Activated T-helper 1 cell treated with anti-CD3 and anti-CD28 coated beads, Interleukin-2, amount 50 U/mL, for 16 hours (primary cell): ENCODE measurements at places on chromosomes 11 and 22.

DNA sequence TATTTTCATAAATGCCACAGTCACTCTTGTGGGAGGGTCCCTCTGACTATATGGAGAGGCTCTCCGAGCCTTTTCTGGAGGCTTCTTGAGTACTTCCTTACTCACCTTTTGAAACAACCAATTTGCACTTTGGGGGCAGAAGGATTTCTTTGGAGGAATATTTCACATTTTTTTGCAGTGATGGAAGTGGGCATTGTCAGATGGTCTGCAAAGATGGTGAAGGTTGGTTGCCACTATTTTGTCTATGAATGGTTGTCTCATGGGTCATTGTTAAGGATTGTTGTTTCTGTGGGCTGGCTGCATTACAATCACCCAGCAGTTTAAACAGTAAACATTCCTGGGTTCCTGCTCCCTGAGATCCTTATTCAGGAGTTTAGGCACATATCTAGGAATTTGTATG, 388.2 kb downstream of the TMEM135 start:
- DNase-seq, result no peak

- no peak for DNase-seq
These were observed 173.3 kb downstream of the CADM1 start for GRCh38 chr11:115330684-115331482.

DNA sequence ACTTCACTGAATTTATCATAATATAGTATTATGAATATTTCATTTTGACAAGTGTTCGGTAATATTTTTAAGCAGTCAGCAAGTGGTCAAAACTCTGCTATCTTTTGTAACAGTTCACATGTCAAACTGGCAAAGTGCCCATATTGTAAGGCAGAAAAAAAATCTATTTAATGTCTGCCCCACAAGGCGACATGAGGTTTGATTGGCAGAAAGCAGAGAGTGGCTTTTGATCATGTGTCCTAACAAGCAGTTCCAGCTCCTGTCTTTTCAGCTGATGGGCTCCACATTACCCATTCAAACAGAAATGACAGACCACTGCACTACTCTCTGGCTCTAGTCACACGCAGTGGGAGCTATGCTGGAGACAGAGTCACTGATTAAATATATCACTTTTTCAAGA, 59.0 kb downstream of the SOX6 start:
- DNase-seq, result no peak

DNA sequence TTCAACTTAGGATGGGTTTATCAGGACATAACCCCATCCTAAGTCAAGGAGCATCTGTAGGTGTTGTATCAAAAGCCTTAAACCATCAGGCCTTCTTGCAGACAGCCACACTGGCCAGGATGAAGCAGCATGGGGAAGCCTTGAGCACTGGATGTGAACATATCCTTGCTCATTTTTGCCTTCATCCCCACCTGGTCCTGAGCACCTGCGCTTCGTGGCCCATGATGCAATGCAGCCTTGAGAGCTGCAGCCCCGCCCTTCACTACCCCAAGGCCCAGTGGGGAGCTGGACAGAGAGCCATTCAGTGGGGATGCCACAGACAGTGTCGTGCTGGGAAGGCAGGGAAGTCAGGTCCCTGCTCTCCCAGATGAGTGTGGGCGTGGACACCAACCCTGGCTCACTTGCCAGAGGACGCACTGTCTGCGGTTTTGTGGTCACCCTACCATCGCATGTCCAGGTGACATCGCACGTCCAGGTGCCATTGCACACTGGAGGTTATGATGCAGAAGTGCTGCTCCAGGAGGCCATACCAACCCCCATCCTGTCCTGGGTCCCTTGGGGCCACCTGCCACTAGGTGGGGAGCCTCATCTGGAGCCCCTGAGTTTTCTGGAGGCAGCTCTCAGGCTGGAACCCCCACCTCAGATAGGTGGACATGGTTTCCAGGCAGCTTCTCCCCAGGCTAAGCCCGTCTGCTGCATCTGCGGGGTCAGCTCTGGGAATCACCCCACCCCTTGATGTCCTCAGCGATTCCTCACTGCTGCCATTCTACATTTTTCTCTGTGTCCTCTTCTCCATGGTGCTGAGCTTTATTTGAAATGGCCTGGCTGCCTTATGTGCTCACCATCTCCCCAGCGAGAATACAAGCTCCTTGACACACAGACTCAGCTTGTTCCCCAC, 14.4 kb downstream of the GNAZ start:
- no peak for DNase-seq

DNA sequence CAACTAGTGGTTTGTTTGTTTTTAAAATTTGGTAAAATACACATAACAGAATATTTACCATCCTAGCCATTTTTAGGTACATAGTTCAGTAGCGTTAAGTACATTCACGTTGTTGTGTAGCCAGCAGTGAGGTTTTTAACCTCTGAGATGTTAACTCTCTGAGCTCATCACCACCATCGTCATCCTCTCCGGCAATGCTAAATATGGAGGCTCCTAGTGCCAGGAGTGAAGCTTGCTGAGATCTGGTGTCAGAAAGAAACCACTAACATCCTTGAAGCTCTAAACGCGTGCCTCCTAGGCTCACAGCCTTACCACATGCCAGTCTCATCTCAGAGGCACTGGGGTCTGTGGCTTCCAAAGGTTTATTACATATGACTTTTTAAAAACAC, 330.2 kb upstream of the B3GAT1 start:
- DNase-seq, result no peak

- DNase-seq, result no peak
These were observed at the start of gene FIBIN for GRCh38 chr11:26993965-26994457. FIBIN (plus strand) TSS chr11:26994112; CDS start chr11:26994527, 415 bp downstream.

GRCh38 chr22:39352306-39352891, 2.6 kb downstream of the SYNGR1 start:
- no peak for DNase-seq

DNA sequence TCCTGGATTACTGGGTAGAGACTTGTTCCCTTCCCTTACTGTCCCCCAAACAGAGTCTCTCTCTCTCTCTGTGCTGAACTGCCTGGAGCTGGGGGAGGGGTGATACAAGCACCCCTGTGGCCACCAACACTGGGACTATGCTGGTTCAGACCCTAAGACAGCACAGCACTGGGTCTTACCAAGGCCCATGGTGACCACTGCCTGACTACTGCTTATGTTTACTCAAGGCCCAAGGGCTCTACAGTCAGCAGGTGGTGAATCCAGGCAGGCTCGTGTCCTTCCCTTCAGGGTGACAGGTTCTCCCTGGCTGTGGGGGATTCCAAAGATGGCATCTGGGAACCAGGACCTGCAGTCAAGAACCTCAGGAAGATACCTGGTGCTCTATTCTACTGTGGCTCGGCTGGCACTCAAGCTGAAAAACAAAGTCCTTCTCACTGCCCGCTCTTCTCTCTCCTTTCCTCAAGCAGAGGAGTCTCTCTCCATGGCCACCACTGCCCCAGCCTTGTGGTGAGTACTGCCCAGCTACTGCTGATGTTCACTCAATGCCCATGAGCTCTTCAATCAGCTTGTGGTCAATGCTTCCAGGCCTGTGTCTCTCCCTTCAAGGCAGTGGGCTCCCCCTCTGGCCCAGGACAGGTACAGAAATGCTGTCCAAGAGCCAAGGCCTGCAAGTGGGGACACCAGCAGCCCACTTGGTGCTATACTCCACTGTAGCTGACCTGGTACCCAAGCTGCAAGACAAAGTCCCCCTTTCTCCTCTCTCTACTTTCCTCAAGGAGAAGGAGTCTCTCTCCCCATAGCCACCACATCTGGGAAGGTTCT, 41.8 kb upstream of the SHANK2 start:
- no peak for DNase-seq

GRCh38 chr11:103543456-103543855, 434.2 kb downstream of the DYNC2H1 start:
- no peak for DNase-seq

- no peak for DNase-seq
These were observed 97.6 kb downstream of the SLC1A2 start for GRCh38 chr11:35321532-35322317.

DNA sequence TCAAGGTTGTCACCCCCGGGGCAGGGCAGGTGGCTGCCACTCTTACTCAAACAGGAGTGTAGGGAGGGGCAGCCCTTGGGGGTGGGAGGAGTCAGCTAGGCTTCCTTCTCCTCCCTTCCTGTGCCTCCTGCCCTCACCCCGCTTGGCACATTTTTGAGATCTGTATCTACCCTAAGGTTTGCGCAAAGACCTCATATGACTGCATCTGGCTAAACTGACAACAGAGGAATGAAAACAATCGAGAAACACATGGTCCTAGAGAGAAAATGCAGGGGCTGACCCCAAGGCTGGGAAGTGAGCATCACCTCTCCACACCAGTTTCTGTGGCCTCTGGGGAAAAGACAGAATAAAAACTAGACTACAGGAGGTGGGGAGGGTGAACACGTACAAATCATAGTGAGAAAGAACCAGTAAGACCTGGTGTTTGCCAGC, 28.1 kb downstream of the IGSF9B start:
- peak; percentile 22 for DNase-seq
